ENCODE measurements at places on chromosomes 12 and 14.
A peak's percentile ranks its signal among the peaks of the same experiment; 100 is the strongest.

GRCh38 chr12:53004582-53004981, 1.7 kb upstream of the EIF4B start:
- no peak for DNase-seq

DNA sequence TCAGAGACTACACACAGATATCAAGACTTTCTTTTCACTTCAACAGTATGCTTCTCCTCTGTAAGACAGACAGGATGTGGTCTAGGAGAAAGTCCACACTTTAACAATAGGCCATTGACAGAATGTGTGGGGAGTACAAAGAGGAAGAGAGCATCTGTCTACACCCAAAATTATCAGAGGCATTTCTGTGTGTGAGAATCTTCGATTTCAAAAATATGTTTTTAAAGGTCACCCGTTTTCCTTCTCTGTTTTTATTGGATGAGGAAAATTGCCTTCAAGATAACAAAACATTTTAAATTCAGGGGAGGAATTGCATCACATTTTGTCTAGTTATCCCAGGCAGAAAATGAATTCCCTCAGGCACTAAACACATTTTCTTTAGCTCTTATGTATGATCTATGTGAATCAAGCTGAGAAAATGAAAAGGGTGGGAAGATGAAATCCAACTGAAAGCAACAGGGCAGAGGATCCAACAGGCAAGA, 16.4 kb downstream of the NAV3 start:
- peak; percentile 5 for DNase-seq

- peak; percentile 91 for DNase-seq
Measured at GRCh38 chr14:99518441-99519346, 37.5 kb downstream of the CCNK start.

DNA sequence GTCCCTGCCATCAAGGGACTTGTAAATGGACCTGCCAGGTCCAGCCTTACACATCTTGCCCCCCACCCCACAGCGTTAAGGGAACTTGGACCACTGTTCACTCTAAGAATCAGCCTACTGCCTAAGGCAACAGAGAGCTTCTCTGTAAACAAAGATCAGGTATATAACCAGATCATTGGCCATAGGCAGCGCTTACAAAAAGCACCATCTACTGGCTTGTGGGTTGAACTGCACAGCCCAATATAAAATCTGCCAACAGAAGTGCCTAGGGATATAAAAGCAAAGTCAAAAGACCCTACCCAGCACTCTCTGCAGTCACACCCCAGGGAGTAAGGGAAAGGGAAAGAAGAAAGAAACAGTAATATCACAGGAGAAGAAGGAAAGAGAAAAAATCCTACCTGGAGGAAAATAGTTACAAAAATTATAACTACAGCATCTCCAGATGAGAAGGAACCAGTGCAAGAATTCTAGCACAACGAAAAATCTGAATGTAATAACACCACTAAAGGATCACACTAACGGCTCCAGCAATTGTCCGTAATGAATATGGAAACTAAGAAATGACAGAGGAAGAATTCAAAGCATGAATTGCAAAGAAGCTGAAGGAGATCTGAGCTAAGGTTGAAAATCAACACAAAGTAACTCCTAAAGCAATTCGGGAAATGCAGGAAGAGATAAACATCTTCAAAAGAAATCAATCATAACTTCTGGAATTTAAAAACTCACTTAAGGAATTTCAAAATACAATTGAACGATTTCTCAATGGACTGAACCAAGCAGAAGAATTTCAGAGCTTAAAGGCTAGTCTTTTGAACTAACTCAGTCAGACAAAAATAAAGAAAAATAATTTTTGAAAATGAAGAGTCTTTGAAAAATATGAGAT, 95.2 kb upstream of the PCED1B start:
- DNase-seq: peak; percentile 9

DNA sequence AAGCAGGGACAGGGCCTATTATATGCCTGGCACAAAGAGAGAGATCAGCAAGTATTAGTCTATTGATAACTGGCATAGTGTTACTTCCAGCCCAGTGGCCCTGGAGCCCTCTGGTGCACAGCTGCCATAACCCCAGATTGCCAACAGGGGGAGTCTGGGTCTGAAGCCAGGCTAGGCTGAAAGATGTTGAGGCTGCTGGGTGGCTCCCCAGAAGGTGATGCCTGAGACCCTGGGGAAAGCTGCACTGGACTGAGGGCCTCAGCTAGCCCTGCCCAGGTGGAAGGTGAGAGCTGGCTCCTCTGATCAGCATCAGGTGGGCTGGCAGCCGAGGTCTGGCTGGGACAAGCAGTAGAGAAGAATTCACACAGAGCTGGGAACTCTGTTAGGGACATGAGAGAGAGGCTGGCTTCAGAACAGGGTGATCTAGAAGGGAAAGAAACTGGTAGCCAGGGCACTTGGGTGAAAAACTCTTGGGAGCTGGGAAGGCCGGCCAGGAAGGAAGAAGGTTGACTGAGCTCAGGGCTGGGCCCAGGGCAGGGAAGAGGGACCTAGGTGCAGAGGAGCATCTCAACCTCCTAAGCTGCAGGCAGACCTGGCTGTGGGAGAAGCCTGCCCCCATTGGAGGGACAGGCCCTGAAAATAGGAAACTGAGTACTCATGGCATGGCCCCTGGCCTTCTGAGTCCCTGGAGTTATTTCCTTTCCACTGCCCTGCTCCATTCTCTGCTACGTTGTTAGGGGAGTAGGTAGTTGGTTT, 3.9 kb downstream of the GZMH start:
- DNase-seq: peak; percentile 48

DNA sequence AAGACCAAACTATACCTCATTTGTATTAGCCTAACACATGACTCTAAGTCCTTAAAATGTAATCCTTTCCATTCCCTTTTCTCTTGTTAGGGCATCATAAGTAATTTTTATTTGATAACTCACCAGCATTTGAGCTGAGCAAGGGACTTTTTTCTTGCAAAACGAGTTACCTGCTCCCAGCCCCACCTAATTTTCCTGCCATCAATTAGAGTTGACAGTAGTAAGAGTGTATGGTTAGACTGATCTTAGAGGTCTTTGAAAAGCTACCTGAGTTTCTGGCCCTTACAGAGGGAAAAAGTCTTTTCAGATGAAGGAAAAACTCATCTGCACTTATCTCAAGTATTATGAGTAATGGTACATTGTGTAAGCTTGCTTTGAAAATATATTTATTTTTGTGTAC, 33.7 kb upstream of the AMN start:
- DNase-seq: no peak

- DNase-seq: no peak
Measured at GRCh38 chr12:119788786-119789185, 88.3 kb downstream of the CIT start.

DNA sequence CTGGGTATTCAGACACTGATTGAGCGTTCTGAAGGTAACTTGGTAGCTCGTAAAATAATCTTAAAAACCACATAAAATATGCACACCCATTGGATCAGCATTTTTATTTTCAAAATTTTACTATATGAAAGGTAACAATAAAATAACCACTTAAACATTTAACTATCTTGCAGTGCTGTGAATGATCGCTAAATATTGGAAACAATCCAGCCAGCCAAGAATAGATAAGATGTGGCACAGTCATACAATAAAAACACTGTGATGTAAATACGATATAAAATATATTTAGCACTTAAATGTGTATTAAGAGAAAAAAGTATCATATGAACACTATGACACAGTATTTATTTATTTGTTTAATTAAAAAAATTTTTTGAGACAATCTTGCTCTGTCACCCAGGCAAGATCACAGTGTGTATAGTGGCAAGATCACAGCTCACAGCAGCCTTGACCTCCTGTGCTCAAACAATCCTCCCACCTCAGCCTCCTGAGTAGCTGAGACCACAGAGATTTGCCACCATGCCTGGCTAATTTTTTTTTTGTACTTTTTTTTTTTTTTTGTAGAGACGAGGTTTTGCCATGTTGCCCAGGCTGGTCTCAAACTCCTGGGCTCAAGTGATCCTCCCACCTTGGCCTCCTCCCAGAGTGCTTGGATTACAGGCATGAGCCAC, 39.4 kb downstream of the SDR9C7 start:
- no peak for DNase-seq

GRCh38 chr12:89383235-89384049, 31.1 kb upstream of the DUSP6 start:
- no peak for DNase-seq

- DNase-seq: no peak
Measured at GRCh38 chr12:24894879-24895278, 54.0 kb downstream of the BCAT1 start.

GRCh38 chr12:115075552-115076170, 391.7 kb upstream of the TBX3 start:
- DNase-seq: no peak

DNA sequence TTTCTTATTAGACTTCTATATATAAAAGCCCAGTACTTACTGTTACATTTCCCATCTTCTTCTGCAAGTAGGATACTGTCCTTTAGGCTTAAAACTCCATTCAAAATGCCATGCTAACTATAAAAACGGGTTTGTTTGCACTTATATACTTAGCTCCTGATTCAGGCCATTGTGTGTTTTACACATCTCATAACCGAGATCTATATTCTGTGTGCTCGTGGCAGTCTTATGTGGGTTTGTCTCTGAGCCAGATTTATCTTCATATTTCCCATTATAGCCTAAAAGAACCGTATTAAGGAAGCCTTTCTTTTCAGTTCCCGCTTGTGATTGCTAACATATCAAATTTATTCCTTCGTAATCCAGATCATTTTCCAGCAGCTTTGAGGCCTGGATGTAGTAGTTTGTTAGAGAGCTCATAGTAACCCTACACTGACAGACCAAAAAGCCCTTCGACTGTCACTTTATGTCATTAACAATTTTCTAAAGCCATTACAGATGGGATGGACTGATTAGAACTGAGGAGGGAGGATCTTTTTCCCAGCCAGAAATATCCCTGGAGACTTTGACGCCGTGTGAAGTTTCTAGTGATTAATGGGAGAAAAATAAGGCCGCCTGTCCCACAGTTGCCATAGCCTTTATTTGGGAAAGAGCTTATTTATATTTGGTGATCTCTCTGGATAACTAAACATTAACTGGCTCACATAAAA, 508.5 kb downstream of the FOXG1 start:
- DNase-seq: no peak

GRCh38 chr12:125210104-125210755, 145.0 kb downstream of the AACS start:
- DNase-seq: no peak

DNA sequence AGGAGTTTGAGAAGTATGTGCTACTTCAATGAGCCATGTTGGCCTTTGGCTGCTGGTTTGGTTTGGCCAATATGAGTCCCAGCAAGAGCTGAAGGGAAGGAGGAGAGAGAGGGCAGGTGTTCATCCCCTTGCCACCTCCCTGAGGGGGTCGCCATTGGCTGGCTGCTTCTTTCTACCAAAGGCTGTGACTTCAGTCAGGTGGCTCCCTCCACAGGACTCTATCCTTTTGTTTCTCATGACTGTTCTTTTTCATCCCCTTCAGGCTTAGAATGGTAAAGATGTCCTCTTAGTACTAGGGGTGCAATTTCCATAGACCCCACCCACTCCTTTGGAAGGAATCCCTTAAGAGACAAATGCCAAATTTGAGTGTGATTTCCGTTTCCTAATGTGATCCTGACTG, 31.2 kb upstream of the OTOGL start:
- no peak for DNase-seq

DNA sequence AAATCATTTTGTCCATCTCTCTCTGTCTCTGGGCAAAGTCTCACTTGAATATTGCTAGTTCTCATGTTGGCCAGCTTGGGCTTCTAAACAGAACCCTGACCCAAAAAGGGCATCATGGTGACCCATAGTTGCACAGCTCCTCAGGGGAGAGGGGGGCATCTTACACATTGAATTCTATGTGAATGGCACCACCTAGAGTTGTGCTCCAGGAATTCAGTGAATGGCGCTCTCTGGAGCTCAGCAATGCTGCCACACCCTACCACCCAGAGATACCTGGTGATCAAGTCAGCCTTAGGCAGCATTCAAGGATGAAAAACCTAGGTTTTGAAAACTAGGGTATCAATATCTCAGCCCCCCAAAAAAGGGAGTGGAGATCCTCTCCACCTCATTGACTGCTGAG, 50.6 kb downstream of the SMUG1 start:
- DNase-seq: no peak

DNA sequence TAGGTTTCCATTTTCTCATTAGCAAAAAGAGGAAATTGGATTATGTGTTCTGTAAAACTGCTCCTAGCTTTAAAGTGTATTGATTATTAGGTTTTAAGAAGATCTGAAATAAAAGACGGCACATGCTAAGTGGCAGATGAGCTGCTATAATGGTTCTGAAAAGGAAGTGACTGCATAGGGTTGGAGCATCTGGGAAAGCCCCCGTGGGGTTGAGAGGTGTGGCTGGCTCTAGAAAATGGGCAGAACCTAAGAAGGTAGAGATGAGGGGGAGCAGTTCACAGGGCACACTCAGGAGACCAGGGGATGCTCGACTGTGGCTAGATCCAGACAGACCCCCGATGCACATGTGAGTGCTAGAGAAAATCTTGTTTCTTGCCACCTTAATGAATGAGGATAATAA, 1.9 kb downstream of the IFNG-AS1 start:
- no peak for DNase-seq

DNA sequence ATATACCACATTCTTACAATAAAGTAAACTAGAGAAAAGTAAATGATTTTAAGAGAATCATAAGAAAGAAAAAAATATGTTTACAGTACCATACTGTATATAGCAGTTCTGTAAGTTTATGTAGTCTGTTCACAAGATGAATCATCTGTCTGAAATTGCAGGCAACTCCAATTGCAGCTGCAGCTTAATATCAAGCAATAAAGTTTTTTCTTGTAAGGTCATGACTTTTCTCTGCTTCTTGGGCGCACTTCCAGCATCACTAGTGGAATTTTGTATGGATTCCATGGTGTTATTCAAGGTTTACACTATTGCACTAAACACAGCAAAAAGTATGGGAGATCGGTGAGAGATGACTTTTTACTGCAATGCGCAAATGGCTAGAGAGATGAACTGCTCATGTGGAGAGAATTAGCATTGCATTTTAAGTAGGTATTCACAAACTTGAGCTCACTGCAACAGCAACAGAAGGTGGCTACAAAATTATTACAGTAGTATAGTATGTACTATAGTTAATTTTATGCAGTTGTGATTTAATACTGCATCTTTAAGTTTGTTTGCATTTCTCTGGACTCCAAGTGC, 445.4 kb upstream of the OR4E1 start:
- DNase-seq: no peak

DNA sequence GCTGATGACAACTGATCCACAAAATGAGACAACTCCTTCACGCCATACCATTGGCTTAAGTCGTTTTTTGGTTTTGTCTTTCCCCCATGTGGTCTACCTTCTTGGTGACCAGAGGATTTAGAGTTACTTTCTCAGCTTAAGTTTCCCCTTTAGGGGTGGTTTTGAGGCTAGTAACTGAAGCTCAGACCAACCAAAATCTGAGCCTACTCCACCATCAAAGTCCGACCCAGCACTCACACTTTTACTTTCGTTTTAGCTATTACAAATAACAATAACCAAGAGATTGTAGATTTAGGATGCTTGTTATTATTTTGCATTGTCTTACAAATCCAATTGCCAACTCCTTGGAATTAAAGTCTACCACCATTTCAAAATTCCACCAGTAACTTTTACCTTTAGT, 130.6 kb upstream of the MDM1 start:
- no peak for DNase-seq

- no peak for DNase-seq
Measured at GRCh38 chr12:109932878-109933503, 32.9 kb downstream of the TCHP start.

Measured in GM12892 (cell line).